Activated T-cell treated with anti-CD3 and anti-CD28 coated beads, Interleukin-2, amount 50 U/mL, for 4 hours (primary cell): ENCODE measurements at places on chromosomes 6 and 20. TPM values are rescaled to one million over a fixed set of nuclear protein-coding genes. Genes with fewer than 3 reads are reported as not detected.

Gene LTA
- 1,296 TPM for total RNA-seq

- DNase-seq: no peak
Measured at GRCh38 chr6:170128346-170128745, 162.5 kb downstream of the DLL1 start.

GRCh38 chr6:162964488-162965140 is 236.8 kb downstream of the PACRG start:
- DNase-seq: no peak

DNA sequence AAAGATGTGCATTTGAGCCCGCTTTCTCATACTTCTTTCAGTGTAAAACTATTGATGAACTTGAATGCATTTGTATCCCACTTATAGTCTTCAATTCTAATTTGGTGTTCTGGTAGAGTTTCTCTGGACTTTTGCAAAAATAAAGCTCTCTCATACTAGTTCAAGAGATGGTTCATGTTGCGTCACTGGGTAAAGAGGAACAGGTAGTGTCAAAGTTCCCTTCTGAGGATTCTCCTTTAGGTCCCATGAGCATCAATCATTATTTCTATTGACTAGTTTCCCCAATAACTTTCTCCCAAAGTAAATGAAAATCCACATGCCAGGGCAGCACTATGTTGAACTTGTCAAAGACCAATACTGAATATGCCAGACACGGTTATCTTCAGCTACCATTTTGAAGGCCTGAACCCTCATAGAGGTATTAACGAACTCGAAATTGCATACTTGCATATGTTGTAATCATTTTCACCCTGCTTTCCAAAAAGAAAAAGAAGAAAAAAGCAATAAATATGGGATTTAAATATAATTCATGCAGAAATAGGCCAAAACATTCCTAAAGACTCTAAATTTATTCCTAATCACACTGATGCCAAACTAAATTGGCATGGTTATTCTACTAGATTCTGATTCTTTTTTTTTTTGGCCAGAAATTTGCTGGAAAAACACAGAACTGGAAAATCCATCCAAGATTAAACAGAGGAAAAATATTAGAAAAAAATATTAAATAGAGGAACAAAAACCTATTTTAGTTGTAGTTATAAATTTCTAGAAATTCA is 84.5 kb downstream of the SGK1 start:
- no peak for DNase-seq

Gene RWDD2A
- 0.92 TPM for total RNA-seq

DNA sequence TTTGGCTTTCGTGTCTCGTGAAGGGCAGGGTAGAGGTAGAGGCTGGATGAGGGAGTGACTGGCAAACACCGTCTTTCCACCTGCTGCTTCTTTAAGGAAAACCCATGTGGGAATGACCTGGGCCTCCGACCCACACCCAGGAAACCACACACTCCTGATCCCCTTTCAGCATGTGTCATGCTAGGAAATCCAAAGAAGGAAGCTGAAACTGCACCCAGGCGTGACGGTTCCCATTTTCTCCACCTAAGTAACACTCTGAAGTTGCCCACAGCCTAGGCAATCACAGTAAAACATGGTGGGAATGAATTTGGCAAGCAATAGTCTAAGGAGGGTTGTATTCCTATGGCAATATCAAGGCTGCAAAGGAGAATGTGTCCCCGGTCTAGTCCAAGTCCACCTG is 538.4 kb upstream of the NOX3 start:
- DNase-seq: no peak
